CD4-positive, alpha-beta T cell treated with Interleukin-12 subunit alpha and Interleukin-12 subunit beta, for 1 hour (primary cell): ENCODE measurements at places on chromosomes 4 and X.

DNA sequence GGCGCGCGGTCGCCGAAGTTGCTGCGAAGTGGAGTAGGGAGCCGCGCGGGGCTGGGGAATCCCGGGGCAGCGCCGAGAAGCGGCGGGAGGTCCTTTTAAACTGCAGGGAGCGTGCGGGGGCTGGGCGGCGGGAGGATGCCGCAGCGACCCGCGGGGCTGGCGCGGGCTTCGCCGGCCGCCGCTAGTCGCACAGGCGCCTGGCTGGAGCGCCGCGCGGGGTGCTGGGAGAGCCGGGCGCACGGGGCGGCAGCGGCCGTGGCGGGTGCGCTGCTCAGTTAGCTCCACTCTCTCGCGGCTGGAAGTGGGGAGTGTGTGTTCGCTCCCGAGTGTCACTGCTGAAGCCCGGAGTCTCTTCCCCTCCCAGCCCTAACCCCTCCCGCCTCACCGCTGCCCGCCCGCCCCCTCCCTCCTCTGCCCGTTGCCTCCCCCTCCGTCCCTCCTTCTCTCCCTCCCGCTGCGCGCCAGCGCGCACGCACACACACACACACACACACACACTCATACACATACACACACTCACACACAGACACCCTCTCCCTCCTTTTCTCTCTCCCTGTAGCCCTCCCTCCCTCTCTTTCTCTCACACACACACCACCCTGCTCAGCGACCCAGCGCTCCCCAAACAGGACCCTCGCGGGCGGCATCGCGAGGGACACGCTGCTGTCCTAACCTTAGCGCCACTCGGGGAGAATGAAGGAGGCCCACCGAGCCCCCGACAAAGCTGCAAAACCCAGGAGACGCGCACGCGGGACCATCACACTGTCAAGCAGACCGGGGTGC is at the start of gene NDNF:
TSS of gene NDNF (minus strand) at position 312 of the 780 bp plus-strand sequence. CDS start 26,698 bp downstream, outside the sequence.
- peak; percentile 39 for DNase-seq

DNA sequence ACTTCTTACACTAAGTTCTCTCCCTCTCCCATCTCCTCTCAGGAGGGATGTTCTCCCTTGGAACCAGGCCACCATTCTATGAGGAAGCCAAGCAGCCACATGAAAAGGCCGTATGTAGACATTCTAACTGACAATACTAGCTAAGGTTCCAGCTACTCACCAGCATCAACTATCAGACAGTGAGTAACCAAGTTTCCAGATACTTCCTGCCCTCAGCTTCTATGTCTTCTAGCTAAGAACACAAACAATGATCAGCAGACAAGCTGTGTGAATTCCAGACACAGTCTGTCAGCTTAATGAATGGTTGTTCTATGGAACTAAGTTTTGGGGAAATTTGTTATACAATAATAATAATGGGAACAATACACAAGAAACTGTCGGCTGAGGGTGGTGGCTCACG is 50.8 kb downstream of the SMIM14 start:
- DNase-seq = no peak

GRCh38 chr4:159042097-159042605 is 60.7 kb upstream of the RAPGEF2 start:
- no peak for DNase-seq

DNA sequence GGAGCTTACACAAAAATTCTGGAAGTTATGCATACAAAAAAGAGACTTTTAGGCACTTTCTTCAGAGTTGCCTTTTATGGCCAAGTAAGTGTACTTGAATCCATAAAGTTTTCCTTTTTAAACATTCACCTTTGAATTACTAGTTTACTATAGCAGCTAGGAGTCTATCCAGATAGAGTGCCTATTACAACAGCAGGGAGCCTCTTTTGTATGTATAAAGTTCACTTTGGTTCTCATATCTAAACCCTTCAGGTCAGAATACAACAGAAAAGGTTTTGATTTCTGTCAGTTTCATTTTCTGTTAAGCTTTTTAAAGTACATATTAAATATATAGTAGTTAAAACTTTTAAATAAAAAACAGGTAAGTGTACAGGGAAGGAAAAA is 51.4 kb upstream of the IL13RA1 start:
- no peak for DNase-seq

- peak; percentile 54 for DNase-seq
Observed at GRCh38 chrX:13000301-13000811, 25.4 kb downstream of the TMSB4X start.

DNA sequence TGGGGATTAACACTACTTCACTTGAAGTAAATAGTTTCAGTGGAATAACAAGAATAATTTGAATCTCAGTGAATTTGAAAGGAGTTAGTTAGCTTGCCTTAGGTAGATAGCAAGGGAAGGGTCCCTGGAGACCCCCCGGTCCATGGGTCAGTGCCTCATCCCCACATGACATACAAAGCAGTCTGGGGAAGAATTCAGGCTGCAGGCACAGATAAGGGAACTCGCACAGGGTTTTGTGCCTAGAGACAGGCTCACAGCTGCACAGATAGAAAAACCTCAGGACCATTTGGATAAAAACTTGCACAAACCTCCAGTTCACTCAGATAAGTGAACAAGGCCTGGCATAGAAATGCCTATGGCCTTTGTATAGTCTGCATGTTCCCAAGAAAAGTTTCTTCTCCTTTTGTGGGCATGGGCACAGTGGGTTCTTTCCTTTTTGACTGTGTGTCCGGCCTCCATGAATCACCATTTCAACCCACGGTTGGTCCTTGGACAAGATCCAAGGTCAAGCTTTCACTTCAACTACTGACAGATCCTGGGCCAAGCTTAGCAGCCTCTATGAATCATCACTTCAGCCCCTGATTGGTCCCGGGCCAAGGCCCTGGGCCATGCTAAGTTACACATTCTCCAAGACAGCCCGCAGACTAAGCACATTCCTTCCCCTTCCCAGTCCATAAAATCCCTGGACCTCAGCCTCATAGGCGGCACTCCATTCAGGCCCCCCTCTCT is 108.3 kb upstream of the KLHL4 start:
- DNase-seq = no peak

- peak; percentile 52 for DNase-seq
Observed at GRCh38 chrX:15143050-15143824, 126.6 kb downstream of the ASB9 start.

DNA sequence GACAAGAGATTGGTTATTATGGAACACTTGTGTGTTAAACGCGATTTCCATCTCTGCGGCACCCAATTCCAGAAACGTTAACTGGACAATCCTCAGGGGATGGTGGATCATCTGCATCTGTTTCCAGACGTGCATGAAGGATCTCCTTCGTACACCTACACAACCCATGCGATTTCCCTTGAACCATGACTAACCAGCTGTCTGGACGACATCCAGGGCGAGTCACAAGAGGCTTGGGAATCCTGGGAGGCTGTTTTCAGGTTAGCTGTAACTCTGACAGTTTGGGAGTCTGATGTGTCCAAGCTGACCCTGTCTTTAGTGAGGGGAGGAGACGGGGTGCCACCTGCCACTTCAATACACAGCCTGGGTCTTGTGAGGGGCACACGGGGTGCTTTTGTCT is 84.5 kb downstream of the GATB start:
- DNase-seq = no peak

- peak; percentile 58 for DNase-seq
Observed at GRCh38 chr4:1329408-1330371, 17.3 kb upstream of the UVSSA start.

- no peak for DNase-seq
Observed at GRCh38 chrX:47596256-47596655, 14.0 kb downstream of the TIMP1 start.

DNA sequence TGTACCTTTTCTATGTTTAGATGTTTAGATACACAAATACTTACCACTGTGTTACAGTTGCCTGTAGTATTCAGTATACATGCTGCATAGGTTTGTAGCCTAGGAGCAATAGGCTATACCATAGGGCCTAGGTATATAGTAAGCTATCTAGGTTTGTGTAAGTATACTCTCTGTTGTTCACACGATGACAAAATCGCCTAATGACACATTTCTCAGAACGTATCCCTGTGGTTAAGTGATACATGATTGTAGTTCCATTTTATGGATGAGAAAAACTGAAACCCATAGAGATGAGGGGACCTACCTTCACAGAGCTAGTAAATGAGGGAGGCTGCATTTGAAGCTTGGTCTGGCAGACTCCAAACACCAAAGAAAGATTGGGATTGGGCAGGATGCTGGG is 79.4 kb upstream of the EFNB1 start:
- no peak for DNase-seq

DNA sequence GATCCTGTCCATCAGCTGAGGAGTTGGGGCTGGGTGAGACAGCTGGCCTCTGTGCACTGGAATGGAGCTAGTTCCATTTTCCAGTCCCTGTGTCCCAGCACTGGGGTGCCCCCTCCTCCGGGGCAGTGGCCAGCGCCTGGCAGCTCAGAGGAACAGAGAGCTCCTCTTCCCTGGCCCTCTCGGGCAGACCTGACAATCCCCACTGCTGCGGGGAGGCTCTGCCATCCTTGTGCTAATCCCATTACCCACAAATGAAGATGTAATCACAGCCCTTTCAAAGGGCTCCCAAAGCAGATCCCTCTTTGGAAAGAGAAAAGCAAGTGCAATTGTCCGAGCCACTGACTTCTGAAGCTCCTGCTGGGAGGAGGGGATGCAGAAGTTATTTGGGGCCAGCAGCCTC is 75.1 kb upstream of the MSX1 start:
- no peak for DNase-seq

GRCh38 chr4:139175646-139176301 is 1.2 kb downstream of the ELF2 start:
- no peak for DNase-seq

- no peak for DNase-seq
Observed at GRCh38 chr4:61070269-61070668, 129.9 kb upstream of the ADGRL3 start.

GRCh38 chrX:79169484-79169883 is 25.0 kb downstream of the GPR174 start:
- DNase-seq = no peak

DNA sequence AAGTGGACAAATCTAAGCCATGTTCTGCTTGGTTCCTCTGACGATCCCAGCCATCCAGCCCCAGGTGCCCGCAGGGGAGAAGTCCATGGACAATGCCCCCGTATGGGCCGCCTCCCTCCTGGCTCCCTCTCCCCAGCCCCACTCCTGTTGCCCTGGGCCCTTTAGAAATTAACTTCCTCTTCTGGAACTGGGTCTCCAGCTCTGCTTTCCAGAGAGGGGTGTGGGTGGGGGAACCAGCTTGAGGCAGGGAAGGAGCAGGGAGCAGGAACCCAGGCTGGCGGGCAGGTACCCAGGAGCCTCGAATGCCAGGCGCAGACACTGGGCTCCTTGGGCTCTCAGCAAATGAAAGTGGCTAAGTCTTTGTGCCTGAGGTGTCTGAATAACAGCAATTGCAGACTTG is 12.7 kb upstream of the ABLIM2 start:
- no peak for DNase-seq

- no peak for DNase-seq
Observed at GRCh38 chr4:10688022-10688421, 3.5 kb upstream of the CLNK start.

- no peak for DNase-seq
Observed at GRCh38 chr4:76208005-76208765, 5.4 kb downstream of the SCARB2 start.

GRCh38 chrX:77935886-77936285 is 25.4 kb downstream of the ATP7A start:
- no peak for DNase-seq

DNA sequence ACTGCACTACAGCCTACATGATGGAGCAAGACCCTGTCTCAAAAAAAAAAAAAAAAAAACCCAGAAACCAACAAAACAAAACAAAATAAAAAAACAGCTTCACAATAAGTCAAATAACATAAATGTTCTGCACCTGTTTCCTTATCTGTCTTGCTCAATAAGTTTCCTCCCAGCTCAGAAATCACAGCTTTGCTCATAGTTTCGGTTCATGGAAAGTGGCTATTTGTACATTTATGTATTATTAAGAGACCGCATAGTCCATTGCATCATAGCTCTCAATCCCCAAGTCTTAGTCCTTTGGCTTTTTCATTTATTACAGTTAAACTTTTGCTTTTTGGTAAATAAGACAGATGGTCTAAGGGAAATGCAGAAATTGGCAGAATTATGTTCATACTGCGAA is 24.4 kb upstream of the CFAP299 start:
- no peak for DNase-seq

DNA sequence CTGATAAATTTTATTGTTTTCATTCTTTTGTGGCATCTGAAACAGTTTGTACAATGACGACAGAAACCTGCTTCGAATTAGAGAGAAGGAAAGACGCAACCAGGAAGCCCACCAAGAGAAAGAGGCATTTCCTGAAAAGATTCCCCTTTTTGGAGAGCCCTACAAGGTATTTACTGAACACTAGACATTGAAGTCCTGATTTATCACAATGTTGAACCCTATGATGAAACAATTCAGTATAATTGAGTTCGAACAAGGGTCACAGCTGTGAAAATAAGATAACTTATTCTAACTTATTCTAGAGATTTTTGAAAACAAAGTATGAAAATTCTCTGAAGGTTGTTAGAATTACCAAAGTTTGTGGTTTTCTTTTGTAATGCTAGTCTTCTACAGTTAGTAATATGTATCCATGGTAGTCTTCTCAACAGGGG is 111.3 kb downstream of the AFF1 start:
- DNase-seq = no peak

DNA sequence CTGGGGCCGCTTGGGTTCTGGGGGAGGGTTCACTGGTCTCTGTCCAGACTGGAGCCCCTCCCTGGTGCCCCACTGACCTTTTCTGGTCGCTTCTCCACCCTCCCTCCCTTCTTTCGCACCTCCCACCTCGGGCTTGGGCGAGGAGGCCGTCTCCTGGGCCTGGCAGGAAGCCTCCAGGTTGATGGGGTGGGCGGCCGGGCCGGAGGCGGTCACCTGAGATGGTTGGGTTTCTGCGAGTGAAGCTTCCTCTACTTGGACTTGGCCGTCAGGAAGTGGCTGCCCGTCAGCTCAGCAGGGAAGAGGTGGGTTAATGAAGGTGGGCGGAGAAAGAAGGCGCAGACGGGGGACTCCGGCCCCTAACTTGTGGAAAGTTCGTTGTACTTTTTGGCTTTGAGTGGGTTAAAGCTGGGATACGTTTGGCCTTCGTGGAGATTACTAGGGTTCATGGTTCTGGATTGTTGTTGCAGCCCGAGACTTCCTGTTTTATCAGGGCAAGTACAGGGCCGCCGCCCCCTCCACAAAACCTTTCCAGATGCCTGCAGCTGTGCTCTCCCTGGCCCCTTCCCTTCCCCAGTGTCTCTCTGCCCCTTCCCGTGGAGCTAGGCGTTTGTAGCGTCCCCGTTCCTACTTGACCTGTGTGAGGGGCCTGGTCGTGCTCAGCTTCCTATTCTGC is 1.2 kb downstream of the AKAP17A start:
- DNase-seq = peak; percentile 15

- no peak for DNase-seq
Observed at GRCh38 chr4:7261087-7261486, 68.7 kb downstream of the SORCS2 start.

- no peak for DNase-seq
Observed at GRCh38 chr4:125350470-125351135, 35.8 kb downstream of the FAT4 start.

- DNase-seq = no peak
Observed at GRCh38 chrX:35842674-35843073, 44.5 kb downstream of the MAGEB16 start.

DNA sequence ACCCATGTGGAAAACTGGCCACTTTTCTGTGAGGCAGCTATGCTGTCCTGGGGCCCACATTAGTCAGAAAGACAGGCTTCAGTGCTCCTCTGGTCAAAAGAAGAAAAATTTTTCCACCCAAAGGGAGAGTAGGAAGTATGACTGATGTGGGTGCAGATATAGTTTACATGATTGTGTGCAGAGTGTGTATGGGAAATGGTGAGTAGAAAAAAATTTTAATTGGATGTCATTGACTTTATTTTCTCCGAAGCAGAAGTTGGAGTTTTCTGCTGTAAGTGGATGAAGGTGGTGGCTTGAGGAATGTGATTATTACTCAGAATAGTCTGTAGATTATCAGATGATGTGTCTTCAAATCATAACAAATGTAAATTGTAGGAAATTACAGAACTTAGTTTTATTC is 241.5 kb upstream of the IGFBP7 start:
- DNase-seq = no peak
